ENCODE measurements at places on chromosomes 7 and 10. TPM values are rescaled to one million over a fixed set of nuclear protein-coding genes. Genes with fewer than 3 reads are reported as not detected.

MET gene
- total RNA-seq, result 12.9 TPM

AKR1D1 gene
- total RNA-seq, result not detected

FFAR4 gene
- not detected for total RNA-seq

DNAJC2 gene
- 44.2 TPM for total RNA-seq

CALCR gene
- 3.0 TPM for total RNA-seq

PLCE1 gene
- total RNA-seq, result 0.06 TPM

DNA sequence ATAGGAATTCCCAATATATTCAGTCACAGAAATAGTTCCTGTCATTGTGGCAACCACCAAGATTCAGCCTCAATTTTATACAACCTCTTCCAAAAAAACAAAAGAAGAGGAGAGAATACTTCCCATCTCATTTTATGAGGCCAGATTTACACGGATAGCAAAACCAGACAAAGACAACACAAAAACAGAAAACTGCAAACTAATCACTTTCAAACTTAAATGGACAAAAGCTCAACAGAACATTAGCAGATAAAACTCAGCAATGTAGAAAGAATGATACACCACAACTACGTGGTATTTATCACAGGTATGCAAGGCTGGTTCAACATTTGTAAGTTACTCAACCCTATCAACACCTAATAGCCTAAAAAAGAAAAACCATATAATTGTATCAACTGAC lies 22.0 kb downstream of the PEX1 start:
- no peak overlapping the region for H3K4me3 ChIP-seq
- no peaks in the 10 kb centered on the region for H3K4me1 ChIP-seq
- no peak for DNase-seq
- no peak overlapping the region for H3K27ac ChIP-seq
- no peaks in the 10 kb centered on the region for H3K27me3 ChIP-seq

- no peaks in the 10 kb centered on the region for H3K36me3 ChIP-seq
- H3K27ac ChIP-seq, result no peak overlapping the region
- no peak for DNase-seq
- no peaks in the 10 kb centered on the region for H3K27me3 ChIP-seq
- H3K4me1 ChIP-seq, result no peaks in the 10 kb centered on the region
These were observed 161.6 kb downstream of the JMJD1C start for GRCh38 chr10:63304146-63304545.

DNA sequence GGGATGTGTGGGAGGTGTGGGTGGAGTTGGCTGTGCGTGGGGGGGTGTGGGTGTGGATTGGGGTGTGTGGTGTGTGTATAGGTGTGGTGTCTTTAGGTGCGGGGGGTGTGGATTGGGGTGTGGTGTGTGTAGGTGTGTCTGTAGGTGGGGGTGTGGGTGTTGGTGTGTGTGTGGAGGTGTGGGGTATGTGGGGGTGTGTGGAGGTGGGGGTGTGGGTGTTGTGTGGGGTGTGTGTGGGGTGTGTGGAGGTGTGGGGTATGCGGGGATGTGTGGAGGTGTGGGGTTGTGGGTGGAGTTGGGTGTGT lies 33.9 kb downstream of the SPDYE17 start:
- no peaks in the 10 kb centered on the region for H3K4me1 ChIP-seq
- no peak overlapping the region for H3K27ac ChIP-seq
- no peaks in the 10 kb centered on the region for H3K27me3 ChIP-seq
- no peak overlapping the region for H3K4me3 ChIP-seq
- no peaks in the 10 kb centered on the region for H3K36me3 ChIP-seq

GRCh38 chr10:73953665-73954064 lies 42.7 kb downstream of the PLAU start:
- H3K27ac ChIP-seq, result no peak overlapping the region
- H3K4me1 ChIP-seq, result peaks cover 5% of the 10 kb centered on the region
- H3K27me3 ChIP-seq, result no peaks in the 10 kb centered on the region
- H3K4me3 ChIP-seq, result no peak overlapping the region
- no peak for DNase-seq

Measured in H1 (cell line).